ENCODE measurements at places on chromosomes 7 and 10.
A peak's percentile ranks its signal among the peaks of the same experiment; 100 is the strongest.

DNA sequence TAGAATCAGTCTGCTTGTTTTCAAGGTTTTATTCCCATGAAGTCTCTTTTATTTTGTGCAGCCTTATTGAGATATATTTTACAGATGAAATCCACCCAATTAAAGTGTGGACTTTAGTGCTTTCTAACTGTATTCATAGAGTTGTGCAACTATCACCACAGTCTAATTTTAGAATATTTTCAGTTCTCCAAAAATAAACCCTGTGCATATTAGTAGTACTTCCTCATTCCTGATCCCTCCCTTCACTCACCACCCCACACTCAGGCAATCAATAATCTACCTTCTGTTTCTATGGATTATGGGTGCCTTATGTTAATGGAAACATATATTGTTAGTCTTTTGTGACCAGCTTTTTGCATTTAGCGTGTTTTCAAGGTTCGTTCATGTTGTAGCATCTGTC is 185.7 kb upstream of the TMEM72 start:
- no peak for DNase-seq

GRCh38 chr10:90862908-90863514 is 5.2 kb upstream of the HTR7 start:
- no peak for DNase-seq

GRCh38 chr10:12726971-12727831 is 274.3 kb downstream of the CCDC3 start:
- peak; percentile 30 for DNase-seq

DNA sequence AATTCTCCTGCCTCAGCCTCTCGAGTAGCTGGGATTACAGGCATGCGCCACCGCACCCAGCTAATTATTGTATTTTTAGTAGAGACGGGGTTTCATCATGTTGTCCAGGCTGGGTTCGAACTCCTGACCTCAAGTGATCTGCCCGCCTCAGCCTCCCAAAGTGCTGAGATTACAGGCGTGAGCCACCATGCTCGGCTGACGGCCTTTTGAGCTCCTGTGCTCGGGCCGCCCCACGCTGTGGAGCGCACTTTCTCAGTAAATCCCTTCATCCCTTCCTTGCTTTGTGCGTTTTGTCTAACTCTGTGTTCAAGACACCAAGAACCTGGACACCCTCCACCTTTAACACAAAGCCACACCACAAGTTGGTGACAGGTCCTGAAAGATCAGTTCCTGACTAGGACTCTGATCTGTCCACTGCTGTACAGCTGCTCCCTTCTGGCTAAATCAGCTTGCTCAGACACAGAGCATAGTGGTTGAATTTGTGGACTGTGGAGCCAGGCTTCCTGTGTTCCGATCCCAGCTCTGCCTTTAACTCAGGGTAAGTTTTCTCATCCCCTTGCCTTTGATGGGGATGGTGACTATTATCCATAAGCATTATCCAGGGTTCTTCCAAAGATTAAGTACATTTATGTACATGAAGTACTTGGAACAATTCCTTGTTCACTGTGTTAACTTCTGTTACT is 20.1 kb downstream of the CHST3 start:
- no peak for DNase-seq

DNA sequence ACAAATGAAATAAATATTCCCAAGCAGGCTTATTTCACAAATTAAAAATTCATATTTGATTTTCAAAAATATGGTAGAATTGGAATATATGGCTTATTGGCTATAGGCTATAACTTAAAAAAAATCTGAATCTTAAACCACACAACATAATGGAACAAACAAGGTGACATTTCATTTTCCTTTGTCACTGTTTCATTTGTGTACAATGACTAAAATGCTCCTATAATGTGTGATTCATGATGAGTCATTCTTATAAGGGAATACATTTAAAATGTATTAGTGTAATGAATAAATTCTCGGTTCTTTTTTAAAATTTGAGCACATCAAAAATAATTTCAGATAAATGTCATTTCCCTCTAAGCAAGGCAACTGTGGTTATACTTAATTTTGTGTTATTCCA is 148.0 kb upstream of the ANK3 start:
- no peak for DNase-seq

GRCh38 chr10:35185260-35186034 is 58.8 kb downstream of the CREM start:
- DNase-seq = no peak

GRCh38 chr10:61910894-61911293 is 9.4 kb downstream of the ARID5B start:
- no peak for DNase-seq

GRCh38 chr7:106022193-106022821 is 59.2 kb downstream of the CDHR3 start:
- DNase-seq = peak; percentile 63

GRCh38 chr10:129945064-129945463 is 19.0 kb downstream of the EBF3 start:
- no peak for DNase-seq

DNA sequence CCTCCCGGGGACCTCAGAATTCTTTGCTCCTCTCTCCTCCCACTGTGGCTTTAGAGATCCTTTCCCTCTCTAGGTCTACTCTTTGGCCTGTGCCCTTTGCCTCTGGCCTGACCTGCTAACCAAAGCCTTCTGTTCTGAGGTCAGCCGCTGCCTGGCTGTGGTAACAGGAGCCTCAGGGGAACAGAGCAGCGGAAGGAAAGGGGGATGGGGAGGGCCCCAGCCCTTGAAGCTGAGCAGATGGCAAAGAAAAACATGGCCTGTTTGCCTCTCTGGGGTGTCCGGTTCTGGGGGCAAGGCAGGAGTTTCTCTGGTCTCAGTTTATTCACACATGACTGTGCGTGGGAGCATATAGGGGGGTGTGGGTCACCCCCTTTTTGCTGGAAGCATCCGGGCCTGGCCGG is 28.2 kb downstream of the COL26A1 start:
- DNase-seq = peak; percentile 19

GRCh38 chr7:72405418-72405817 is 6.7 kb downstream of the CALN1 start:
- DNase-seq = no peak

- peak; percentile 57 for DNase-seq
Observed at GRCh38 chr10:97708976-97709946, 4.3 kb upstream of the MARVELD1 start.

- peak; percentile 81 for DNase-seq
Observed at GRCh38 chr7:2670720-2671391, 17.1 kb upstream of the AMZ1 start.

- no peak for DNase-seq
Observed at GRCh38 chr7:22200238-22200637, 156.7 kb downstream of the RAPGEF5 start.

DNA sequence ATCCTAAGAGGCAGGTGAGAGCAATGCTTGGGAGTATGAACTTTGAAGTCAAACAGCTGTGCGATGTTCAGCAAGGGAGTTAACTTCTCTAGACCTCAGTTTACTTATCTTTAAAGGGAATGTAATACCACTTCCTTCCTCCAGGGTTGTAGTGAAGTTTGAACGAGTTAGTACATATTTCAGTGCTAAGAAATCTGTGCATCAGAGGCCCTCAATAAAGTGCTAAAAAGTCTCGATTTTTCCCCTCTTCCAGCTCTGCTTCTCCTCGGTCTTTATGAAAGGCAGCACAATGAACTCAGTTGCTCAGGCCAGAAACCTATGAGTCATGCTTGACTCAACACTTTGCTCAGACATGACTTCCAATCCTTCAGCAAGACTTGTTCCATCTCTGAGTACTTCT is 418.9 kb downstream of the MDFIC start:
- DNase-seq = no peak

- DNase-seq = no peak
Observed at GRCh38 chr7:126578338-126578737, 674.4 kb downstream of the GRM8 start.

DNA sequence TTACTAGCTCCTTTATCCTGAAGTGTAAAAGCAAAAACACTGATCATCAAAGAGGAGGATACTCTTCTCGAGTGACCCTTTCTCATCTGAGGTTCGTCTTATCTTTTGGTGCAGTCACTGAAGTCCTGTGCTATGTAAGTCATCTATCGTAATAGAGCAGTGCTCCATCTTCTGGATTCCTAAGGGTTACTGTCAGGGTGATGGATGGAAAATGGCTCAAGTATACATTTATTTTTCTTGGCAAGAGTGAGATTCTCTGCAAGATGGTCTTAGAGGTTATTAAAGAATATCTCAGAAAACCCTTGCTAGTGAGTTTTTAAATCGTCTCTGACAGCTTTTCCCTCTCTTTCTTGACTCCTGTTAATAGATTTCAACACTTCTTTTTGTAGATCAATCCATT is 12.4 kb downstream of the PRKG1 start:
- no peak for DNase-seq

- DNase-seq = no peak
Observed at GRCh38 chr10:124590216-124591122, 128.8 kb downstream of the LHPP start.

GRCh38 chr7:152521420-152522337 is 85.9 kb upstream of the KMT2C start:
- no peak for DNase-seq

GRCh38 chr10:119535305-119535704 is 7.2 kb downstream of the RGS10 start:
- no peak for DNase-seq

DNA sequence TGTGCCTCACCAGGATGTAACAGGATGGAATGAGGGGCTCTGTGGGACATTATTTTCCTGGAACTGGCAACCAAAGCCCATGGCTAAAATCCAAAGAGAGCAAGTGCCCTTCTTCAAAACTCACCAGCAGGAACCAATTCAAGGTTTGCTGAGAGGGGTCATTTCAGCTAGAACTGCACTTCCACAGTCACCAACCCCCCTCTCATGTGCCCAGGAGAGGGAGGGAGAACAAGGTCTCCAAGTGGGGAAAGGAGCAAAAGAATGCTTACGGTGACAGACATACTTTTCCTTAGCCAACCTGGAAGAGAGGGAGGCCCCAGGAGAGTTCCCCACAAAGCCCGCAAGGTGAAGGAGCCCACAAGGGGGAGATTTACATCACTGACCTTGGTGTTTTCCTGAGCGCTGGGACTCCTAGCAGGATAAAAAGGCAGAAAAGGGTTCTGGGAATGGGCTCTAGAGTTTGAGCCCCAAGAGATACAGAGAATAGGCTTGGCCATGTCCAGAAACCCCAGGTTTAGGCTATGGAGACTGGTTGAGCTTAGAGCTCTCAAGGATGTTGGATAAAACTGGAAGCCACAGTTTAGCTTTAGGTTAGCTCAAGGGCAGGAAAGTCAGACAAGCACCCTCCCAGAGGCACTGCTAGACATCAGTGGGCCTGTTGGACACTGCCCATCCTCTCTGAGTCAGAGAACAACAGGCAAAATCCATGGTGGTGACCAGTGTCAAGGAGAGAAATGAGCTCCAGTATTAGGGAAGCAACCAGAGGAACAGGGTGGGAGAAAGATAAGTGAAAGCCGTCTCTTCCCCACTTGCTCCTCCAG is 63.9 kb upstream of the GHITM start:
- DNase-seq = no peak

DNA sequence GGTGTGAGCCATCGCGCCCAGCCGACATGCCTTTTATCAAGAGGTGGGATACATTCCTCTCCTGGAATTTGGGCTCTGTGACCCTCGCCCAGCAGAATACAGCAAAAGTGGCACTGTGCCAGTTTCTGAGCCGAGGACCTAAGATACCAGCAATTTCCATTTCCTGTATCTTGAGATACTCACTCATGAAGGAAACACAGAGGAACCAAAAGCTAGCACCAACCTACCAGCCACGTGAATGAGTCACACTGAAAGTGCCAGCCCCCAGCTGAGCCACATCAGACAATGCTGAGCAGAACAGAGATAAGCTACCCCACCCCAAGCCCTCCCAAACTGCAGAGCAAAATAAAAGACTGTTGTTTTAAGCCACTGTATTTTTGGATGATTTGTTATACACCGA is 56.3 kb downstream of the CACUL1 start:
- peak; percentile 74 for DNase-seq

DNA sequence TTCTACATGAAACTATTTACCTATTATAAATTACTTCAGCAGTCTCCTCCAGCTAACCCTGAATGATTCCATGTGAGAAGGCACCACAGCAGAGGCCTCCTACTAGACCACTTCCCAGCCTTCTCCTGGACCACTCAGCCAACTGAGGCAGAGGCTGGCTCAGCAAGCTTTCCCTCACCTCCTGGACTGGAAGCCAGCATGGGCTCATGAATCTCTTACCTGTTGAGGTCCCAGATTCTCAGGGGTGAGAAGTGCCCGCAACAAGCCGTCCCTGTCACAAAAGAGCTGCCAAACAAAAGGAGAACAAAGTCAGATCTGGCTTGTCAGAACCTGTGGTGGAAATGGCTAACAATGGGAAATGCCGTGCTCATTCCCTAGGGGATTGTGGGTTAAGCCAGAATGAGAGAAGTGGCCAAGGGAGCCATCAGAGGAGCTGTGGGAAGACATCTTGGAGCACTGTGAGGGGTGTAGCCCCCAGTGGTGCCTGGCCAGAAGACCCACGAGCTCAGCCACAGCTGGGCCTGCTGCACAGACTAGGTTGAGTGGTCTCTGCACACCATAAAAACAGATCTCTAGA is 36.5 kb downstream of the DPCD start:
- DNase-seq = no peak

GRCh38 chr10:98956576-98957260 is 278.9 kb downstream of the HPSE2 start:
- no peak for DNase-seq

GRCh38 chr10:92847202-92847864 is 987 bp upstream of the EXOC6 start:
- DNase-seq = no peak
